ENCODE measurements at places on chromosomes 6 and 20. TPM values are rescaled to one million over a fixed set of nuclear protein-coding genes. Genes with fewer than 3 reads are reported as not detected.

The ANKRD6 gene
- total RNA-seq = 66.2 TPM

The TSBP1 gene
- total RNA-seq = not detected

The KIF6 gene
- 6.7 TPM for total RNA-seq

The MMS22L gene
- 14.3 TPM for total RNA-seq

The RFX6 gene
- total RNA-seq = not detected

The STMND1 gene
- total RNA-seq = 0.92 TPM

The IPCEF1 gene
- 13.6 TPM for total RNA-seq

The PSMG4 gene
- 28.4 TPM for total RNA-seq

The FAM217A gene
- total RNA-seq = not detected

The SLC22A1 gene
- 0.46 TPM for total RNA-seq

The ZNF391 gene
- total RNA-seq = 6.2 TPM

The THEMIS gene
- total RNA-seq = not detected

The CRIP3 gene
- 6.7 TPM for total RNA-seq

The LRRN4 gene
- 0.23 TPM for total RNA-seq
